ENCODE measurements at places on chromosomes 7 and 10. TPM values are rescaled to one million over a fixed set of nuclear protein-coding genes. Genes with fewer than 3 reads are reported as not detected.

DNA sequence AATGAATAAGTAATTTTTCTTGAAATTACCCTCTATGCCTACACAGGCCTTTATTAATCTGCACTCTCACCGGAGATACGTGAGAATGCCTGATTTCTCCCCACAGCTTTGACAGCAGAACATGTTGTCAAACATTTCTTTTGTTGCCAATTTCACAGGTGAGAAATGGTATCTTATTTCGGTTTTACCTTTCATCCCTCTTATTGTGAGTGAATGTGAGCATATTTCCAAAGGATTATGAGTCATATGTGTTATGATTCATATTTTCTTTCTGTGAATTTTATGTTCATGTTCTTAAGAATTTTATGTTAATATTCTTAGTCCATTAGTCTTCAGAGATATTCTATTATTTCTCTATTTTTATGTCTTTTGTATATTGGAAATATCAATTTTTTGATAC, 965.1 kb downstream of the CCSER2 start:
- DNase-seq = no peak

GRCh38 chr7:146314962-146315361, 198.4 kb downstream of the CNTNAP2 start:
- DNase-seq = no peak

GRCh38 chr10:113301342-113301984, 251.4 kb upstream of the HABP2 start:
- no peak for DNase-seq

DNA sequence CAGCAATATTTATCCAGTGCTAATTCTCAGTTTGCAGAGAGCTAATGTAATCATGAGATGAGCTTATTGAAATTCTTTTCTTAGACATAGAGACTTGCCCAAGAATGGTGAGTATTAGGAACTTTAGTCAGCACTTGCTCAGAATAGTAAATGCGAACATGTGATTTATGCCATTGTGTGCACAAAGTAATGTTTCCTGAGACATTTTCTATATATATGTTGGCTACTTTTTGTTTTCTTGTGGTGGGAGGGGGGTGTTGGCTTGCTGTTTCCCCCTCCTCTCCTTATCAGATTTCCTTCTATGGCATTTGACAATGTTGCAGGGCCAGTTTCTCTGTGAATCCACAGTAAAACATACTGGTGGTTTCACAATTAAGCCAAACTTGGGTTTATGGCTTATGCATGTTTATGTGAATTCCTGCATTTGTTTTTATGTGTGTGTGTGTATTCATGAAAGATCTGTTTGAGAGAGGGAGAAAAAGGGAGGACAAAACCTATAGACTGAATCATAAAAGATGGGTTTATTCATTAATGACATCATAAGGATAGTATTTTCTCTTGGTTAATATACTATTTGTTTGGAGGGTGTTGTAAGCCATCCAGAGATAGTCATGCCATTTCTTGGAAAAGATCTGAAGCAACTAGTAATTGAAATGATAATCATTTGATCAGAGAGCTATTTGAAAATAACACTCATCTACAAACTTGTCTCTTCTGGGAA, 36.3 kb downstream of the ARID5B start:
- no peak for DNase-seq

- no peak for DNase-seq
These were observed 116.7 kb downstream of the SGMS1 start for GRCh38 chr10:50506861-50507573.

GRCh38 chr10:55786461-55787050, 574.5 kb downstream of the ZWINT start:
- DNase-seq = no peak

- DNase-seq = no peak
These were observed 123.7 kb downstream of the KLF6 start for GRCh38 chr10:3661271-3661670.

- DNase-seq = no peak
These were observed 273.6 kb downstream of the SDHAF3 start for GRCh38 chr7:97390915-97391593.

DNA sequence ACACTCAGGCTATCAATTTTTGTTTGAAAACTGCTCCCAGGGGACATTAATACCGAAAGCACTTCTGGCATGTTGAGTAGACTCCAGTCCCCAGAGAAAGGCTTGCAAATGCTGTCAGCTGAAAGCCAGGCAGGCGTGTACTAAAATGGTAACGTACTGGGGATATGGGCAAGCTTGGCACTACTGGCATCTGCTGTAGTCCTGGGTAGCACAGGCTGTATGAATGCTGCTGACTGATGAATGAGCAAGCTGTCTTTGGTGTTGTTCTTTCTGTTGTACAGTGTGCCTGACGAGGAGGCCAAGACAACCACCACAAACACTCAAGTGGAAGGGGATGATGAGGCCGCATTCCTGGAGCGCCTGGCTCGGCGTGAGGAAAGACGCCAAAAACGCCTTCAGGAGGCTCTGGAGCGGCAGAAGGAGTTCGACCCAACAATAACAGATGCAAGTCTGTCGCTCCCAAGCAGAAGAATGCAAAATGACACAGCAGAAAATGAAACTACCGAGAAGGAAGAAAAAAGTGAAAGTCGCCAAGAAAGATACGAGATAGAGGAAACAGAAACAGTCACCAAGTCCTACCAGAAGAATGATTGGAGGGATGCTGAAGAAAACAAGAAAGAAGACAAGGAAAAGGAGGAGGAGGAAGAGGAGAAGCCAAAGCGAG, 53.5 kb upstream of the AGBL3 start:
- no peak for DNase-seq

GRCh38 chr10:90571481-90572258, 286.2 kb downstream of the HTR7 start:
- no peak for DNase-seq

- DNase-seq = no peak
These were observed 123.3 kb downstream of the PAXIP1 start for GRCh38 chr7:154879629-154880028.

DNA sequence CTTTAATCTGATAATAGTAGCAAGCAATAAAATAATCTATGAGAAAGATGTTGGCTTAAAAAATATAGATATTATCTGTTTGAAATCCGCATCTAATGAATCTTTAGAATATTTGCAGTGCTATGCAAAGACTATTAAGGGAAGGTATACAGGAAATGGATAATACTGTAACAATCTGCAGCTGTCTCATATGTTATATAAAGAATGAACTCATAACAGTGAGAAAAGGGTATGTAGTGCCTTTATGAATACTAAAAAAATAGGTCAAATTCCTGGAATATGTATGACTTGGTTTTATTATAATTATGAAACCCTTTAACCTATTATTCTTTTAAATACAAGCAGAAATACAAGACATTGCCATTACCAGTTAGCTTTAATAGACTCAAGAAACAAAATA, 105.1 kb upstream of the GPR22 start:
- DNase-seq = no peak

- DNase-seq = no peak
These were observed at the start of gene HSPA12A for GRCh38 chr10:116742367-116743265. HSPA12A (minus strand) TSS chr10:116742566; CDS start chr10:116742469, 97 bp downstream.

DNA sequence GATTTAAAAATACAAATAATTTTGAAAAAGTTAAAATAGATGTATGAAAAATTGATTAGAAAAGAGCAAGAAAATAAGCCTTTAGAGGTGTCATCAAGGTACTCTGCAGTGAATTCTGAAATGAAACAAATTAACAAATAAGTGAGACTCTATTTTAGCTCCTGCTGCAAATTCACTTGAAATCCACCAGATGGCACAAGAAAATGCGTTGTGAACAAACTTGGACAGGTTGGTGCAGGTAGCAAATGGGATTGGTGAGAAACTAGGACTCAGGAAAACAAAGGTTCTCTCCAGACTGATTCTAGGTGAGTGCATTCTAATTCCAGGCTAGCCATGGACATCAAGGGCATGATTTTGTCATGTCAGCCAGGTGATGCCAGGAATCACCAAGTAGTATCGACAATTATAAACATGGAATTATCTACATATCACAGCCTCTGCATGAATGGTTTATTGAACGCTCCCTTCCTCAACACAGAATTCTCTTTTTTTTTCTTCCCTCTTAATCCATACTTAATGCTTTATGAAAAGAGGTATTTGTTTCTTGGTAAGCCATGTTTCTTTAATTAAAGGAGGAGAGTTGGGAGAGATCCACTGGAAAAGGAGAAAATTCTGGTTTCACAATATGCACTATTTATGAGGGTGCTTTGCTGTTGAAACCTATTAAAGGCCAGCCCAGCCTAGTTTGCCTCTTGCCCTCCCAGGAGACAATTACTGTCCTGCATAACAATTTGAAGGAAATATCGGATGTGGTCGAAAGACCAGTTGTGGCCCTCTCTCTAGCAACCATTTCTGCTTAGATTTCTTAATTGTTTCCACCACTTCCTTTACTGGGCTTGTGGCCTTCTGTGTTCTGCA, 118.1 kb downstream of the ZNF365 start:
- no peak for DNase-seq

The ANLN gene
- 2.7 TPM for total RNA-seq

The ABCB4 gene
- total RNA-seq = 0.38 TPM

GRCh38 chr7:39592586-39592985, 26.4 kb downstream of the YAE1 start:
- DNase-seq = no peak

The FKBP6 gene
- total RNA-seq = not detected

The PTN gene
- total RNA-seq = 15.0 TPM

GRCh38 chr7:133963629-133964028, 163.5 kb upstream of the LRGUK start:
- no peak for DNase-seq

DNA sequence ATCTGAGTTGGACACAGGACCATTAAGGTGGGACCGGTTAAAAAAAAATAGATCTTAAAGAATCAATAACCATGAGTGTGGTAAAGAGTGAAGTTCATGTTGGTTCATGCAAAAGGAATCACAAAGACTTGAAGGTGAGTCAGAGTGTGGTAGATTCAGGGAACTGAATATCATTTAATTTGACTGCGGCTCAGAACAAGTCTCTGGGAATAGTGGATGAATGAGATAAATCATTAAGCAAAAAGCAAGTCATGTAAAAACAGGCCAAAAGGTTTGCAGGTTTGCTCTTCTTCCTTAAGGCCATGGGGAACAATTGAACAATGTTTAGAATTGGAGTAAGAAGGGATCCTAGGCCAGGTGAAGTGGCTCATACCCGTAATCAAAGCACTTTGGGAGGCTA, 385.8 kb downstream of the ETV1 start:
- DNase-seq = no peak

- DNase-seq = no peak
These were observed 162.6 kb downstream of the FAM107B start for GRCh38 chr10:14611968-14612693.

- no peak for DNase-seq
These were observed 24.5 kb downstream of the FOXK1 start for GRCh38 chr7:4706384-4707216.

GRCh38 chr10:120946497-120946896, 95.3 kb downstream of the WDR11 start:
- no peak for DNase-seq

The ANKRD7 gene
- total RNA-seq = not detected

The TYW1B gene
- total RNA-seq = 5.8 TPM

GRCh38 chr7:2405601-2406345, 2.4 kb downstream of the CHST12 start:
- DNase-seq = no peak

The TMEM225B gene
- total RNA-seq = 0.82 TPM

- DNase-seq = no peak
These were observed 1233.2 kb upstream of the AUTS2 start for GRCh38 chr7:68364886-68365625.

- DNase-seq = no peak
These were observed 337.6 kb upstream of the SEMA3A start for GRCh38 chr7:84532196-84532595.

DNA sequence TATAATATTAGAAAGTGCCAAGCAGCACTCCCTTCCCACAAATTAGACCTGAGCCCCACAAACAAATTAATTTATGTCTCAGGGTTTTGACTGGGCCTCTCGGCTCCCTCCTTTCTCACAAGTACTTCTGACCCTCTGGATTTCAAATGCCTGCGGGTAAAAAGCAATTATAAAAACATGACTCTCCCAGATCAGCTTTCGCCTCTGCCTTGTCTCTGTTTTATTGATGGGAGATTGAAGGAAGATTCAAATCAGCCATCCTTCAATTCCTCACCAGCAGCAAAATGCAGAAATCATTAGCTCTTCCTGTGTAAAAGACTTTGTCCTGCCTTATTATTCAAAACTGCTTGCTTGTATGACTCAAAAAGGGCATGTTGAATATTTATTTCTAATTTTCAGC, 453.7 kb upstream of the MKI67 start:
- DNase-seq = no peak

The TIMM23B gene
- 53.6 TPM for total RNA-seq

DNA sequence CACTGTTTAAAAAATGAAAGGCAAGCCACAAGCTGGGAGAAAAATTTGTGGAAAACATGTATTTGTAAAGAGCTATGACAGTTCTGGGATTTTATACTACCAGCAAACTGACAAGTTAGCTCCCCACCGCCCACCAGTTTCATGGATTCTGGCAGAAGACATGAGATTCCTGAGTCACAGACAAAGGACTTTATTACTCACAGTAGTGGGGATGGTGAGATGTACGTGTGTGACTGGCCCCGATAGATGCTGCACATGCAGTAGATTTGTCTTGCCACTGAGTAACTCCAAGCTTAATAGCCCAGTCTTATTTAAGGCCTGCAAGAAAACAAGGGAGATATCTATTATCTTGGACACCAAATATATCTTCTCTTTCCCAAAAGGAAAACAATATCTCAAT, 281.7 kb downstream of the AHR start:
- DNase-seq = no peak

DNA sequence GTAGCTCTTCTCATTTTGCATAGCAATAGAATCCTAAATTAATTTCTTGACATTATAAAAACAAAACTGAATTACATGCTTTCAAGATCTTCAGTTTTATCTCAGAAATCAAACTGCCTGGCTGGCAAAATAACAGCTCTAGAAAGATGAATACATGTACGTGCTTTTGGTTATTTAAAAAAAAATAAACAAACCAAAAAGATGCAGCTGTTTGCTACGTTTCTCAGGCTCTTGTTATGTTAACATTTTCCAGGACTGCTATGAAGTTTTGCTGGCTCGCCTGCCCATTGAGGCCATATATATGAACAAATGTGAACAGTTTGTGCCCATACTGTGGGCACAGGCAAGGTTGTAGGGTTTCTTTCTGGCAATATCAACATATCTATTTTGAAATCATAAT, 86.6 kb downstream of the ODAD2 start:
- no peak for DNase-seq

The ATP6V0A4 gene
- not detected for total RNA-seq

The CELF2 gene
- total RNA-seq = 81.7 TPM

The CYP3A7 gene
- total RNA-seq = 2.8 TPM

GRCh38 chr7:130435311-130435854, 5.4 kb downstream of the CEP41 start:
- DNase-seq = no peak

DNA sequence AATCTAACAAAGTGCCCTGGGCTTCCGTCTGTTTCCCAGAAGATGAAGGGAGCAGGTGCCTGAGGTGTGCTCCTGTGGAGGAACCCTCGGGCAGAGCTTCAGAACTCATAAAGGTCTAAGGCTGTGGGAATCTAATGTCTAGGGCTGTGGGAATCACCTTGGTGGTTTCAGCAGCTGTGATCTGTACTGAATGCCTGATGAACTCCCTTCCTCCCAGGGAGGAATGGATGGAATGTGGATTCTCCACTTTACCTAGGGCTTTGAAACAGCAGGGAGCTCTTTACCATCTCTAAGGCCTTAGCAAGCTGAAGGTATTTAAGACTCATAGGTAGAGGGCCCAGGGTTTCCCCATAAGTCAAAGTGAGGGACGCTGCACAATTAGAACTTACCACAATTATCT, 36.0 kb upstream of the SEMA3E start:
- DNase-seq = no peak

Measured in omental fat pad (tissue), 4 donors.